Esophagus squamous epithelium (tissue), 5 donors: ENCODE measurements at places on chromosomes 2 and 18.

GRCh38 chr2:236689393-236689700 is 119.7 kb downstream of the ACKR3 start:
- DNase-seq = no peak

DNA sequence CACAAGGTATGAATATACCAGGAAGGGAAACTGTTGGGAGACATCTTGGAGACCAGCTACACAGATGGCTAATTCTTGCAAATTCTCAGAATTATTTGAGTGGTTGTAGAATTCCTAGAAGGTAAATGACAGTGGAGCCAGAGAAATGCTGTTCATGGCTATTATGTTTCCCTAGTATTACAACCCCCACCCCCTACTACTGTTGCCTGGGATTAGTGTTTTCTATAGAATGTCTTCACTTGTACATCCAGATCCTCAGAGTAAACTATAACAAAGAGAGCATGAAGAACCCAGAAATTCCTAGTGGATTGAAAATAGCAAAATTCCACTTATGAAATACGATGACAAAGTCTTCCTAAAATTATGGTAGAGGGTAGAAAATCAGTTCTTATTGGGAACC is 15.3 kb downstream of the LGALSL start:
- DNase-seq = no peak

DNA sequence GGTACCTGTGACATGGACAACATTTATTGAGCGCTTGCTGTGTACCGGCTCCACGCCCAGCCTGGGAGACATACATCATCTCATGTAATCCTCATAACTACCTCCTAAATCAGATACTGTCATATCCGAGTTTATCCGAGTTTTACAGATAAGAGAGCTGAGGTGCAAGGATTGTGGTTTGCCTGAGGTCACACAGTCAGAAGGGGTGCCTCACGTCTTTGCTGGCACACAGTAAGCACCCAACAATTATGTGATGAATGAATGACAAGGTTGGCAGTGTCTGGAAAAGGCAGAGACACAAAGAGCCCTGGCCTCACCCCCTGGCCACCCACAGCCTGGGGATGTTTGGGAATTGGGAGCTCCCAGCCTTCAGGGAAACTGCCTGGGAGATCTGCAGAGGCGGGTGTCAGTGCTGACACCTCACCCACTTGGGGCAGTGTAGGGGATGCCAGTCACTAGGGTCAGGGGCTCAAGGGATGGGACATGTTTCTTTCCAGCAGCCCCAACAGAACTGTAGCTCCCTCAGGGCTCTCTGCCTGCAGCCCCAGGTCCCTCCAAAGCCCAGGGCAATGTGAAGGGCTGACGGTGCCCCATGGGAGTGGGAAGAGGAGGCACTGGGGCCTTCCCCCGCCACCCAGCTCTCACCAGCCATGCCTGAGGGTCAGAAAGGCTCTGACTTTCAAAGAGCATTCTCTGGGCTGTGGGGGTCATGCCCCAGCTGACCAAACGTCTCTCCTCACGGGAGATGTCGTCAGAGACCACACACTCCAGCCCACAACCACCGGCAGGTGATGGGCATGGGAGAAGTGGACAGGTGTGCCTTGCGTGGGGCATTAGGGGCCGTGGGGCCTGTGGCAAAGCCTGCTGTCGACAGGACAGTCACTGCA is 157.5 kb downstream of the ZFP36L2 start:
- no peak for DNase-seq

- no peak for DNase-seq
These were observed 247.6 kb upstream of the THSD7B start for GRCh38 chr2:136517716-136518115.

- no peak for DNase-seq
These were observed 198.3 kb downstream of the LDLRAD4 start for GRCh38 chr18:13416848-13417247.

DNA sequence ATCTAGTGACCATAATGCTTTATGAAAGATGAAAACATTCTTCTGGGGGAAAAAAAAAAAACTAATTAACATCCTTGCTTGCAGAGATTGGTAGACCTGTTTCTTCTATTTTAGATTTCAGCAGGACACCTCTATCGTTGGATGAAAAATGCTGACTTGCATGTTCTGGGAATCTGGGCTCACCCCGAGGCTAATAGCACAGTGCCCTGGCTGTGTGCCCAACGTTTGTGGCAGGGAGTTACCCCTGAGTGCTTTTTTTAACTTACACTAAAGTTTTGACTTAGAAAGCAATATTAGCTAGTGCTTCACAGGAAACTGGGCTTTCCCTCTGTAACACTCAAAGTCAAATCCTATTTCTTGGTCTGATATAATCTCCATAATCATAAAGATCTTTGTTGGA is 233.2 kb downstream of the SLC8A1 start:
- DNase-seq = no peak

DNA sequence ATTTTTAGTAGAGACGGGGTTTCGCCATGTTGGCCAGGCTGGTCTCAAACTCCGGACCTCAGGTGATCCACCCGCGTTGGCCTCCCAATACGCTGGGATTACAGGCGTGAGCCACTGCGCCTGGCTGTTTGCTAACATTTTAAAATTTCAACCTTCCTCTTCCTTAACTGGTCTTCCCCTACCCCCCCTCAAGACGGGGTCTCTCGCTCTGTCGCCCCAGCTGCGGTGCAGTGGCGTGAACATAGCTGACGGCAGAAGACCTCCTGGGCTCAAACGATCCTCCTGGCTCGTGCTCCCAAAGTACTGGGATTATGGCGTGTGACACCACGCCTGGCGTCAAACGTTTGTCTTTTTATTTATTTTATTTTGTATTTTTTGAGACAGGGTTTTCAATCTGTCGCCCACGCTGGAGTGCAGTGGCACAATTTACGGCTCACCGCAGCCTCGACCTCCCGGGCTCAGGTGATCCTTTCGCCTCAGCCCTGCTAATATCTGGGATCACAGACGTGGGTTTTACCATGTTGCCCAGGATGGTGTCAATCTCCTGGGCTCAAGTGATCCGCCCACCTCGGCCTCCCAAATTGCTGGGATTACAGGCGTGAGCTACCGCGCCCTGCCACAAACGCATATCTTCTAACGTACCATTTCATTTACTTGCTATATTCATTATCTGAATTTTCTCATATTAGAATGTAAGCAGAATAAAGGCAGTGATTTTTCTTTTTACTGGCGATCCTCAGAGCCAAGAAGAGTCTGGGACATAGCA is 984 bp upstream of the MSH2 start:
- DNase-seq = no peak

GRCh38 chr2:88451811-88452564 is 505 bp downstream of the FOXI3 start:
- no peak for DNase-seq
